ENCODE measurements at places on chromosomes 3 and 15.

GRCh38 chr15:82613747-82614146 lies 33.4 kb downstream of the CPEB1 start:
- DNase-seq: no peak

GRCh38 chr3:32421991-32422859 lies 30.6 kb downstream of the CMTM7 start:
- DNase-seq: no peak

DNA sequence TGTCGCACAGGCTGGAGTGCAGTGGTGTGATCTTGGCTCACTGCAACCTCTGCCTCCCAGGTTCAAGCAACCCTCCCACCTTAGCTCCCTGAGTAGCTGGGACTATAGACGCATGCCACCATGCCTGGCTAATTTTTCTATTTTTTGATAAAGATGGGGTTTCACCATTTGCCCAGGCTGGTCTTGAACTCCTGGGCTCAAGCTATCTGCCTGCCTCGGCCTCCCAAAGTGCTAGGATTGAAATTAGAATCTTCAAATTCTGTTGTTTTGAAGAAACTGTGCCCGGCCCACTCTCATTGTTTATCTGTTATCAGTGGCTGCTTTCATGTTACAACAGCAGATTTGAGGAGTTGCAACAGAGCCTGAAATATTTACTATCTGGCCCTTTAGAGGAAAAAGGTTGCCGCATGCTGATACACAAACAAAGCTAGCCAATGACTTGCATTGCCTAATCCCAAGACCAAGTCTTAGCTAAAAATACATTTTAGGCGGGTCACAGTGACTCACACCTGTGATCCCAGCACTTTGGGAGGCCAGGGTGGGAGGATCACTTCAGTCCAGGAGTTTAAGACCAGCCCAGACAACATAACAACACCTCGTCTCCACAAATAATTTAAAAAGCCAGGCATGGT lies 43.2 kb upstream of the PPP4R2 start:
- no peak for DNase-seq

GRCh38 chr15:38691965-38692788 lies 127.6 kb upstream of the RASGRP1 start:
- DNase-seq: no peak

DNA sequence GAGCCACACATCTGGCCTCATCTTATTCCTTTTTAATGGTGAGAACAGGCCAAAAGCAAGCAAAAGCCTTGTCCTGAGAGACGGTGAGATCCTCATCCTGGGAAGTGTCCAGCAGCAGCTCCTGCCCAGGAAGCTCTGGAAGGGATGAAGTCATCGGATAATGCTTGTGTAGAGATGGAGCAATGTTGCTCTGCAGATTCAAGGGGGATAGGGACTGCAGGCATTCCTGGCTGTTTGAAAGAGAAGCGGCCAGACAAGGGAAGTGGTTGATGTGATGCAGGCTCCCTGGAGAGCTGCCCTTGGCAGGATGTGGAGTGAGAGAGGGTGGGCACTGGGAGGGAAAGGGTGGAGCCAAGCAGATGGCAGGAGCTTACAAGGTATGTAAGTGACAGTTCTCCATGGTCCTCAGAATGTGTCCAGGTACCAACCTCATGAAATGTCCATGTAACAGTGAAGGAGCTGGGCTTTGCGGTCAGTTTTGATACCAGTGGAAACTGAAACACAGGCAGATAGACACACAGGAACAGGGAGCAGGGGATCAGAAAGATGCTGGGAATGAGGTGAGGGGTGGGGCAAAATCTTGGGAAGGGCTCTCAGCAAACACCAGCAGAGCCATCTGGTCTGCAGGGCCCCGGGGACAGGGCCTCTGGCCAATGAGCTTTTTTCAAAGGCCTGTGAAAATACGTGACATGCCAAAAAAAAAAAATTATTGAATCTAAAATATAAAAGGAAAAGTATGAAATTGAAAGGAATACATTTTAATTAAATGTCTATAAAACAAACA lies 32.2 kb upstream of the LACTB start:
- DNase-seq: peak; percentile 62

DNA sequence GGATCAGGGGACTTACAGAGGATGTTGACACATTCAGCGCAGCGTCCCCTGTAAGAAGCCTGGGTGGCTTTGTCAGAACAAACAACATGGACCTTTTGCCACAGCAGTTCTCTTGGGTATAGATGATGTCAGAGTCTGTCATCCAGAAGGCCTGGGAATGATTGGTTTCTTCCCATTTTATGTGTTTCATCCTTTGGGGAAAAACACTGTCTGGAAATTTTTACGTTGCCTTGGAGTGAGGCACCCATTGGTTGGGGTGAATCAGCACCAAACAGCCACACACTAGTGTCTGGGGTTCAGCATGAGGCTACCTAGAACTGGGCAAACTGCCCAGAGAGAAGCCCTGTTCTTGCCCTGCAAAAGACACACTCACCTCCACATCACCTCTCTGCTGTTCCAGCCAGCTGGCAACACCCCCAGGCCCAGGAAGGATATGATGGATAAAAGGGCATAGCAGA lies 123.0 kb downstream of the FAM43A start:
- no peak for DNase-seq

GRCh38 chr3:114899186-114899931 lies 247.7 kb downstream of the ZBTB20 start:
- DNase-seq: no peak

DNA sequence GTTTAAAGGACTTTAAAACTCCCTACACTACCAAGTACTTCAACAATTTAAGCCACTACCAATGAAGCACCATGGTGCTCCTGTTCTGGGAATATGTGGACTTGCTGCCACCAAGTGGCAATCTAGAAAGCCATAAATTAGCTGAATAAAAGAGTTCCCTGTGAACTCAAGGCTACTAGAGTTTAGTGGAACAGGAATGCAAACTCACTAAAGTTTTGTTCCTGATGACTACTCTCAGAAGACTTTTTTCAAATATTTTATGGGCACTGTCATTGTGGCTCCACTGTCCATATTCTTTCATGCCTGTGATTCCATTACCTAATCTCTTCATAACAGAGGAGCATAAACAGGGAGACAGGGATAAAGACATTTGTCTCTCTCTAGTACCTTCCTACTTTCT lies 63.9 kb downstream of the TMCC1 start:
- peak; percentile 88 for DNase-seq

DNA sequence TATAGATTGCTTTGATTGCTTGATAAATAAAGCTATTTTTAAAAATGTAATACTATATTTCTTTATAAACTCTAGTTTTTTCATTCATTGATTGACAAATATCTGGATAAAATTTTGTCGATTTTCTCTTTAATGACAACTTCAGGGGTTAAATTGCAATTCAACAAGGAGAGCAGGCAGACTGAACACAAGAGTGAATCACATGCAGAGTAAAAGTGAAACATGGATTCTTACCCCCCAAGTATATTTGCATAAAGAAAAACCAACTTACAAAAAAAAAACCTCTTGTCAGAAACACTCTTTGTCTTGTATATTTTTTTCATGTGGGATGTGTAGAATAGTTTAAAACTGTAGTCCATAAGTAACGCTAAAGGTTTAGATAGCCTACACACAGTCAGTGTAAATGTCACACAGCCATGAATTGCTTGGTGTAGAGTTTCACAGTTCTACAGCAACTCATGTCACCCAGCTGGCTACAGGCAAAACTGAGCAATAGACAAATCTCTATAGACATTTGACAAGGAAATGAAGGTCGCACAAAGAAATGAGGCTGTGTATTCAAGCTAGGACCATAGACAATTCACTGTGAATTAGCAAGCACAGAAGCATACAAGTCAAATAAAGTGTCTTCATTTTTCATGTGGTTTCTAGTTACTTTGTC lies 141.6 kb downstream of the THRB start:
- no peak for DNase-seq

- DNase-seq: no peak
Observed at GRCh38 chr15:92048739-92049138, 195.2 kb downstream of the SLCO3A1 start.

DNA sequence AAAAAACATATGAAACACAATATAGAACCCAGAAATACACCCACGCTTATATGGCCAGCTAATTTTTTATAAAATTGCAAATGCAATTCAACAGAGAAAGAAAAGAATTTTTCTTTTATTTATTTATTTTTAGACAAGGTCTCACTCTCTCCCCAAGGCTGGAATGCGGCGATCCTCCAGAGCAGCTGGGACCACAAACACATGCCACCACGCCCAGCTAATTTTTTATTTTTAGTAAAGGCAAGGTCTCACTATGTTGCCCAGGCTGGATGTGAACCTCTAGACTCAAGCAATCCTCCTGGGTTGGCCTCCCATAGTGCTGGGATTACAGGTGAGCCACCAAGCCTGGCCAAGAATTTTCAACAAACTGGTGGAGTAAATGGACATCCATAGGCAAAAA lies 117.9 kb downstream of the SCAPER start:
- no peak for DNase-seq

DNA sequence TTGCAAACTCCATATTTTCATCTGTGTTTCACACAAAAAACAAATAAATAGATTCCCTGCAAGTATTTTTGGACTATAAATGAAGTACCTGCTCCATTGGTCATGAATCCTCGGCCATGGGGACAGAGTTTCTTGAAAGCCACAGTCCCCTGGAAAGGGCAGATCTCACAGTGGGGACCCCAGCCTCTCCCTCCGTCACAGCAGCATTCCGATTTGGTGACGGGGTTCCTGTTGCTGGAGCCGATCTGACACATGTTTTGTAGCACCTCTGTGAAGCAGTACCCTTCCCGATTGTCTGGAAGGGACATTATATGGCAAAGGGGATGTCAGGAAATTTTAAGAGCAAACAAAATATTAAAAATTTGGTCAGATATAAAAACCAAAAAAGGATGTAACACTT lies 96.2 kb downstream of the DUT start:
- no peak for DNase-seq

DNA sequence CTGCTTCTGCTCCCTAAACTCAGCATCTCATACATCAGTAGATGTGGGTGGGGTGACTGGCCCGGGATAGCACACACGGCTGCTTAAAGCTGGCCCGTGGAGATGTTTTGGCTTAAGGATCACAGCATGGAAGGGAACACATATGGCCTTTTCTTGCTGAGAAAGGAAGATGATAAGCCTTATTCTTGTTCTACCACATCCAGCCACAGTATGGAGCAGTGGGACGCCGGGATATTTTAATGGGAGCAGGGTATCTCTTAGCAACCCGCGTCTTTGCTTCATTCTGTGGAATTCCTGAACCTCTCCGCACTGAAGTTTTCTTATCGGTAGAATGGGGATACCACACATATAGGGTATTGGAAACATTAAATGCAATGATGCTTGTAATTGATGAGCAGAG lies 94.1 kb upstream of the PROK2 start:
- DNase-seq: no peak

- DNase-seq: no peak
Observed at GRCh38 chr3:51163051-51163450, 222.0 kb upstream of the MANF start.

GRCh38 chr3:161042023-161042501 lies 63.1 kb downstream of the B3GALNT1 start:
- DNase-seq: no peak

DNA sequence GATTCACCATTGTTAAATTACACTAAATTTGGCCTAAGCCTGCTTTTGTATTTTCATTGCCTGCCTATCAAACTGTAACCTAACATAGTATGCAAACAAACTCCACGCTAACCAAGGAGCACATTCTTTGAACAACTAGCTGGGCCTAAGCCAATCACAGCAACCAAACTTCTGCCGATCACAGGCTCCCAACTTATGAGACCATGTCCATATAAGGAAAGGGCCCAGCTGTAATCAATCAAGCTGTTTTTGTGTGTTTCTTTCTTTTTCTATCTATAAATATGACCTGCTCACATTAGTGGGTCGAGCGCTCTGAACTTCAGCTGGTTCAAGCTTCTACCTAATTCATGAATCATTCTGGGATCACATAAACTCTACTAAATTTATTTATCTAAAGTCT lies 473.6 kb downstream of the SI start:
- DNase-seq: no peak

GRCh38 chr3:11591391-11592282 lies 52.1 kb downstream of the VGLL4 start:
- DNase-seq: peak; percentile 29

DNA sequence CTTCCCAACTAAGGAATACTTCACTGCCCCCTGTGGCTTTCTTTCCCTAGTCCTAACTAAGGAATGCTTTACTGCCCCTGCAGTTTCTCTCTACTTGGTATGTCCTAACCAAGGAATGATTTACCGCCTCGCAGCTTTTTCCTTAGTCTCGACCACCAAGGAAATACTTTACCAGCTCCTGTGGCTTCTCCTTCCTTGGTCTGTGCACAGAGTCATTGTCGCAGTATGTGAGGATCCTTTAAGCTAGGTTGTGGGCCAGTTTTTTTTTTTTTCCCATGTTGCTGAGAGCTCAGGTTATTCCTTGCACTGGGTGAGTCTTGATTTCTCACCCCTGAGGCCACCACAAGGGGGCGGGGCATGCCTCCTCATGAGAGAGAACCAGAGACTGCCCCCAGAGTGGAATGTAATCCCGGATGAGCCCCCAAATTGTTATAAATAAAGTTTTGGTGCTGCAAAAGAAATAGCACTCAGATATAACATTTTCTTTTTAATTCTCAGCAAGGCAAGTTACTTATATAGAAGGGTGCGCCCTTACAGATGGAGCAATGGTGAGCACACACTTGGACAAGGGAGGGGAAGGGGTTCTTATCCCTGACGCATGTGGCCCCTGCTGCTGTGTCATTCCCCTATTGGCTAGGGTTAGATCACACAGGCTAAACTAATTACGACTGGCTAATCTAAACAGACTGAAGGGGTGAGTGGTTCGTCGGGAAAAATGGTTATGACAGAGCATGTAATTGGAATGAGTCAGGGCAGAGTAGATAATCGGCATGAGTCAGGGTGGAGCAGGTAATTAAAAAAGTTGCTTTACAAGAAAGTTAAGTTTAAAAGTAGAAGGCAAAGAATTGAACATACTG lies 27.0 kb downstream of the NDUFB4 start:
- DNase-seq: peak; percentile 38

GRCh38 chr3:137803215-137803614 lies 39.1 kb downstream of the SOX14 start:
- no peak for DNase-seq

DNA sequence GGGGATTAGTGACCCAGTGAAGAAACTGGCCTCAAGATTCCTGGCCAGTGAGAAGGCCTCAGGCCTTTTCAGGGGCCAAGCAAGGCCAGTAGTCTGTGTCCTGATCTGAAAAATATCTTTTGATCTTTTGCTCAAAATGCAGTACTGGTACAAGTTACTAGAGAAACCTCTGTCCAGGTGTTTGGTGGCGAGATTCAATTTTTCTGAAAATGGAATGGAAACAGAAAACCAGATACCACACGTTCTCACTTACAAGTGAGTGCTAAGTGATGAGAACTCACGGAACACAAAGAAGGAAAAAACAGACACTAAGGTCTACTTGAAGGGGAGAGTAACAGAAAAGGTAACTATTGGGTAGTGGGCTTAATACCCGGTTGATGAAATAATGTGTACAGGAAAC lies 463.4 kb downstream of the ZIC1 start:
- no peak for DNase-seq

- no peak for DNase-seq
Observed at GRCh38 chr3:149095487-149095886, 9.2 kb upstream of the HLTF start.

Data from SW 1271 (cell line).